ENCODE measurements at places on chromosomes 6 and 20.

DNA sequence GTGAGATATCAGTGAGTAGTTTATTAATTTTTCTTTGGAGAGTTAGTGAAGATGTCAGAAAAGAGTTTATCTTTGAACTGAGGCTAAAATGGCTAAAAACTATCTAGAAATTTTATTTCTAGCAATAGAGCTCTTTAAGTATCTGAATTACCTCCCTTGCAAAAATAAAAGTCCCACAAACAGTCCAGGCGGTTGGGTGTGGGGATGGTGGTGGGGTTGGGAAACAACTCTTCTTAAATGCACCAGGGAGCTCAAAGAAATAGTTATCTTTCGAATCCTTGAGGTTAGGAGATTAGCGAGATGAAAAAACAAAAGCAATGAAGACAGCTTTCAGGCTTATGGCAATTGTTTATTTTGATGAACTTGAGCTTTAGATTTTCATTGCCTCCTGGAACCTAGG is 1299.1 kb upstream of the ADGRB3 start:
- no peak for DNase-seq
- no peaks in the 10 kb centered on the region for H3K4me1 ChIP-seq
- no peak overlapping the region for H3K4me3 ChIP-seq
- H3K27ac ChIP-seq, result no peak overlapping the region
- H3K27me3 ChIP-seq, result no peaks in the 10 kb centered on the region

DNA sequence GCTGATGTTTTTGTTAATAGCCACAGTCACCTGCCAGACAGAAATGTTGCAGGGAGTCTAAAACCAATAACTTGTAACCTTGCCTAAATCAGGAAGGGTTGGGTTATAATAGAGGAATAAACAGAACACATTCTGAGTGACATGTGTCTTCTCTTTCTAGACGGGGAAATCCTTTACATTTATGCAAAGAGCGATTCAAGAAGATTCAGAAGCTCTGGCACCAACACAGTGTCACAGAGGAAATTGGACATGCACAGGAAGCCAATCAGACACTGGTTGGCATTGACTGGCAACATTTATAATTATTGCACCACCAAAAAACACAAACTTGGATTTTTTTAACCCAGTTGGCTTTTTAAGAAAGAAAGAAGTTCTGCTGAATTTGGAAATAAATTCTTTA is 31.5 kb downstream of the PRPH2 start:
- H3K36me3 ChIP-seq, result peaks cover 17% of the 10 kb centered on the region
- H3K4me3 ChIP-seq, result no peak overlapping the region
- peaks cover 16% of the 10 kb centered on the region for H3K4me1 ChIP-seq
- no peaks in the 10 kb centered on the region for H3K27me3 ChIP-seq
- no peak for DNase-seq

- no peak for DNase-seq
- H3K4me1 ChIP-seq, result no peaks in the 10 kb centered on the region
- no peaks in the 10 kb centered on the region for H3K36me3 ChIP-seq
- no peak overlapping the region for H3K4me3 ChIP-seq
Measured at GRCh38 chr20:37267667-37268313, 6.2 kb upstream of the GHRH start.

DNA sequence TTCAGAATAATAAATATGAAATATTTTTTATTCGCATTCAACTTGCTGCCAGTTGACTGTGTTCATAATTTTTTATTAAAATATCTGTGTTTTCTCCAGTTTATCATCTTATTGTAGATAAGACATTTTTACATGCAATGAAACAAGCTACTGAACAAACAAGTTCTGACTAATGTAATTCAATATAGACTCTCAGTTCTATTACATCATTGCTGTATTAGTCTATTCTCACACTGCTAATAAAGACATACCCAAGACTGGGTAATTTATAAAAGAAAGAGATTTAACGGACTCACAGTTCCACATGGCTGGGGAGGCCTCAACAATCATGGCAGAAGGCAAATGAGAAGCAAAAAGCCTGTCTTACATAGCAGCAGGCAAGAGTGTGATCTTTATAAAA is 1357.7 kb upstream of the CITED2 start:
- no peak for DNase-seq
- no peaks in the 10 kb centered on the region for H3K4me1 ChIP-seq
- H3K27me3 ChIP-seq, result no peaks in the 10 kb centered on the region
- no peak overlapping the region for H3K27ac ChIP-seq

DNA sequence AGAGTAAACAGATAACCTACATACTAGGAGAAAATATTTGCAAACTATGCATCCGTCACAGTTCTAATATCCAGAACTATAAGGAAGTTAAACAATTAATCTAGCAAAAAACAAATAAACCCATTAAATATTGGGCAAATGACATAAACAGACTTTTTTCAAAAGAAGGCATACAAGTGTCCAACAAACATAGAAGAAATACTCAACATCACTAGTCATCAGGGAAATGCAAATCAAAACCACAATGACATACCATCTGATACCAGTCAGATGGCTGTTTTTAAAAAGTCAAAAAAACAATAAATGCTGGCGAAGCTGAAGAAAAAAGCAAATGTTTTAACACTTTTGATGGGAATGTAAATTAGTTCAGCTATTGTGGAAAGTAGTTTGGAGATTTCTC is 1117.7 kb upstream of the MAP3K7 start:
- H3K27me3 ChIP-seq, result no peaks in the 10 kb centered on the region
- no peak overlapping the region for H3K4me3 ChIP-seq
- DNase-seq, result no peak
- H3K4me1 ChIP-seq, result no peaks in the 10 kb centered on the region
- H3K36me3 ChIP-seq, result no peaks in the 10 kb centered on the region

Data from naive thymus-derived CD4-positive, alpha-beta T cell (primary cell).